Thymus (tissue), 14 donors: ENCODE measurements at places on chromosomes 6 and 20. TPM values are rescaled to one million over a fixed set of nuclear protein-coding genes. Genes with fewer than 3 reads are reported as not detected.

GRCh38 chr6:327538-328116 is 35.3 kb downstream of the DUSP22 start:
- no peak overlapping the region for H3K4me3 ChIP-seq
- no peak for DNase-seq
- H3K27me3 ChIP-seq = no peaks in the 10 kb centered on the region
- H3K36me3 ChIP-seq = no peaks in the 10 kb centered on the region
- H3K27ac ChIP-seq = no peak overlapping the region

DNA sequence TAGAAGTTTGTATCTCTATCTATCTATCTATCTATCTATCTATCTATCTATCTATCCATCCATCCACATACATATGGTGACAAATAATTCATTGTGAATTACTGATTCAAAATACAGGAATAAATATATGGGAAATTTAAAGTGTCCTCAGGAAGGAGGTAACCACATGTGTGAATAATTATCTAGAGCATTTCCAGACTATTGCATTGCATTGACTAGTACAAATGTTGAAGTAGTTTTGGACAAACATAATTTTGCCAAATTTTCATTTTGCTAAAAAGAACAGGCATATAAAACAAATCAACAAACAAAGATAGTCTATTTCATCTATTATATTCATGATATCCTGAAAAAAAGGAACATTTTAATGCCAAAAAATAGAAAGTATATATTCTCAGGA is 192.7 kb downstream of the UTRN start:
- no peaks in the 10 kb centered on the region for H3K4me1 ChIP-seq
- H3K27ac ChIP-seq = no peak overlapping the region
- no peak for DNase-seq
- H3K27me3 ChIP-seq = no peaks in the 10 kb centered on the region
- H3K4me3 ChIP-seq = no peak overlapping the region

GRCh38 chr6:90362318-90362717 is 65.7 kb upstream of the BACH2 start:
- H3K27ac ChIP-seq = no peak overlapping the region
- no peaks in the 10 kb centered on the region for H3K36me3 ChIP-seq
- DNase-seq = no peak
- no peaks in the 10 kb centered on the region for H3K27me3 ChIP-seq
- no peak overlapping the region for H3K4me3 ChIP-seq
- H3K4me1 ChIP-seq = peaks cover 17% of the 10 kb centered on the region

SPATS1 gene
- total RNA-seq = 0.33 TPM

- H3K4me3 ChIP-seq = no peak overlapping the region
- DNase-seq = no peak
- H3K4me1 ChIP-seq = no peaks in the 10 kb centered on the region
- H3K36me3 ChIP-seq = peaks cover 3% of the 10 kb centered on the region
- H3K27me3 ChIP-seq = no peaks in the 10 kb centered on the region
- no peak overlapping the region for H3K27ac ChIP-seq
Observed at GRCh38 chr6:144588697-144589325, 303.7 kb downstream of the UTRN start.

JAG1 gene
- total RNA-seq = 8.1 TPM

DNA sequence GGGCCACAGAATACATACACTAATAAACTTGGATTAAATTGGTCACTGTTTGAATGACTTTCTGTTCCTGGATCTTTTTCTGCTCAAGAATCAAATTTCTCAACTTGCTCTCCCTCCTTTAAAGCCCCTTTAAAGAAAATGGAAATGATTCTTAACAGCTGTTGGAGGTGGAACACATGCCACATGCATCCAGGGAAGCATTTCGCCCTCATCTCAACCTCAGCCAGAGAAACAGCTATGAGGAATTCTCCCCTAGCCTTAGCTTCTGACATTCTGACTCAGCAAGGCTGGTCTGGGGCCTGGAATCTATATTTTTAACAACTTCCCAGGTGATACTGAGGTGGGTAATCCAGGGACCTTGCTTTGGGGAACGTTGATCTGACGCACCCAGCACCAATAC is 263.4 kb upstream of the ECI2 start:
- H3K27me3 ChIP-seq = no peaks in the 10 kb centered on the region
- H3K36me3 ChIP-seq = no peaks in the 10 kb centered on the region
- no peak overlapping the region for H3K27ac ChIP-seq
- no peaks in the 10 kb centered on the region for H3K4me1 ChIP-seq
- DNase-seq = no peak

- no peak overlapping the region for H3K27ac ChIP-seq
- no peaks in the 10 kb centered on the region for H3K27me3 ChIP-seq
- H3K36me3 ChIP-seq = peaks cover 40% of the 10 kb centered on the region
- no peak overlapping the region for H3K4me3 ChIP-seq
- DNase-seq = no peak
- H3K4me1 ChIP-seq = no peaks in the 10 kb centered on the region
Observed at GRCh38 chr6:15453622-15454021, 207.8 kb downstream of the JARID2 start.

SLC29A1 gene
- total RNA-seq = 69.0 TPM

DNA sequence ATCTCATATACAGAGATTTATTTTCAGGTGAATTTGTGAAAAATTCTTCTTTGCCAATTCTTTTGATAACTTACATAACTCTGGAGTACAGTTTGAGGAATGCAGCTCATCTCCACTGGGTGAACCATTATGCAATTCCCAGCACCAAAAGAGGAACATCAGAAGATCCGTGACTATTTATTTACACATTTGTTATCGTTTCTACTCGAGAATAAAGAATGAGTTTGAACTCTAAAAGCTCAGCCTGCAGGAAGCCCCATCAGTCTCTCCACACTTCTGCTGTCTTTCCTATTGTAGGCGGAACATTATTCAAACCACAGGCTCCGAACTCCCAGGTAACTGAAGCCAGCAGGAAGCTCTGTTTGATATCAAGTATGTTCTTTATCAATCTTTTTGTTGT is 95.9 kb upstream of the IFNGR1 start:
- no peaks in the 10 kb centered on the region for H3K27me3 ChIP-seq
- H3K27ac ChIP-seq = no peak overlapping the region
- H3K36me3 ChIP-seq = no peaks in the 10 kb centered on the region
- H3K4me3 ChIP-seq = no peak overlapping the region
- DNase-seq = no peak

- peaks cover 11% of the 10 kb centered on the region for H3K4me1 ChIP-seq
- DNase-seq = no peak
- no peaks in the 10 kb centered on the region for H3K27me3 ChIP-seq
- H3K36me3 ChIP-seq = peaks cover 52% of the 10 kb centered on the region
- no peak overlapping the region for H3K4me3 ChIP-seq
Observed at GRCh38 chr20:62155428-62156253, 12.1 kb downstream of the SS18L1 start.

DNA sequence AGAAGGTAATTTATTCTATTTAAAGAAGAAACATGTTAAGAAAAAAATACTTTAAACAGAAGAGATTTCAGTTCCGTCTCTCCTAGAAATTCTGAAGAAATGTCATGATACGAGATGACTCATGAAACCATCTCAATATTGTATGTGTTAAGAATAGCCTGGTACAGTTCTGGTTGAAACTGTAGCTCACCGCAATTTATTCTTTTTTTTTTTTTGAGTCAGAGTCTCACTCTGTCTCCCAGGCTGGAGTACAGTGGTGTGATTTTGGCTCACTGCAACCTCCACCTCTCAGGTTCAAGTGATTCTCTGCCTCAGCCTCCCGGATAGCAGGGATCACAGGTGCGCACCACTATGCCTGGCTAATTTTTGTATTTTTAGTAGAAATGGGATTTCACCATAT is 103.3 kb downstream of the ARHGAP18 start:
- H3K27ac ChIP-seq = no peak overlapping the region
- H3K4me3 ChIP-seq = no peak overlapping the region
- H3K36me3 ChIP-seq = no peaks in the 10 kb centered on the region
- no peaks in the 10 kb centered on the region for H3K4me1 ChIP-seq

FABP7 gene
- total RNA-seq = 1.9 TPM

SLC32A1 gene
- not detected for total RNA-seq

- H3K27ac ChIP-seq = no peak overlapping the region
- no peak for DNase-seq
- H3K27me3 ChIP-seq = no peaks in the 10 kb centered on the region
- no peaks in the 10 kb centered on the region for H3K36me3 ChIP-seq
- H3K4me1 ChIP-seq = no peaks in the 10 kb centered on the region
Observed at GRCh38 chr6:133358574-133359150, 117.5 kb downstream of the EYA4 start.

SMOC2 gene
- total RNA-seq = 5.4 TPM

DNA sequence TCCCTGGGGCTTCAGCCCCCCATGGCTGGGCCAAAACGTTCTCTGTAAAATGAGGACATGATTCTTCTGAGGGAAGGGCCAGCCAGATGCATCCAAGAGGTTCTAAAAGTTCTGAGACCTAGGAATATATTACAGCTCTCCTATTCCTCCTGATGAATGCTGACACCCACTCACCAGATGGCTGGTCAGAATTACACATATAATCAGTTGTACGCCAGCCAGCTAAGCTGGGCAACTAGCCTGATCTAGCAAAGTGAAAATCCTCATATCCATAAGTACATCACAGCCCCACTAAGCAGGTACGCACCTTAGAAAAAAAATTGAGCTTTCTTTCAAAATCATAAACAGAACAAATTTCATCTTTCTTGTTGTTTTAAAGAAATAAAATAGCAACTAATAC is 34.8 kb downstream of the C6orf118 start:
- no peaks in the 10 kb centered on the region for H3K4me1 ChIP-seq
- no peak for DNase-seq
- H3K4me3 ChIP-seq = no peak overlapping the region
- H3K27me3 ChIP-seq = no peaks in the 10 kb centered on the region
- no peaks in the 10 kb centered on the region for H3K36me3 ChIP-seq

- no peaks in the 10 kb centered on the region for H3K27me3 ChIP-seq
- no peaks in the 10 kb centered on the region for H3K36me3 ChIP-seq
- H3K27ac ChIP-seq = no peak overlapping the region
- H3K4me1 ChIP-seq = no peaks in the 10 kb centered on the region
- no peak overlapping the region for H3K4me3 ChIP-seq
Observed at GRCh38 chr6:16743664-16744210, 17.5 kb downstream of the ATXN1 start.

- no peak overlapping the region for H3K27ac ChIP-seq
- H3K36me3 ChIP-seq = no peaks in the 10 kb centered on the region
- no peak overlapping the region for H3K4me3 ChIP-seq
- no peaks in the 10 kb centered on the region for H3K27me3 ChIP-seq
- DNase-seq = no peak
Observed at GRCh38 chr20:20167698-20168097, 115.4 kb downstream of the CFAP61 start.

CNBD2 gene
- total RNA-seq = 8.3 TPM

TMEM14B gene
- 86.3 TPM for total RNA-seq

DNA sequence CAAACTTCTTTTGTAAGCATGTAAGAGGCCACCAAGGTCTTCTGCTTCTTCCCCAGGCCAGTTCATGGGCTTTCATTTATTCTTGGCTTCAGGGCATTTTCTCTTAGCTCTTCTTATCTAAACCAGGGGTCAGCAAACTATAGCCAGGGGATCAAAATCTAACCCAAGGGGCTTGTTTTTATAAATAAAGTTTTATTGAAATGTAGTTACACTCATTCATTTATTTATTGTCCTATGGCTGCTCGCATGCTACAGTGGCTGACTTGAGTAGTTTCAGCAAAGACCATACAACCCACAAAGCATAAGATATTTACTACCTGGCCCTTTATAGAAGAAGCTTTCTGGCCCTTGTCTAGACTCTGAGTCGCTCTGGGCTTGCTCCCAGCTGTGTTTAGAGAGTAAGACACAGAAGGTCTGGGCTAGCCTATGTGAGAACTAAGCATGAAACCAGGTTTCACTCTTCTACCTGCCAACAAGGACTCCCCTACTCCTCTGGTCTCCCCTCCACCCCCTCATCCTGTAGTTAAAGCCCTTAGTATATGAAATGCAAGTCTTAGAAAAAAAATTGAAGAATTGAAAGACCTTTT is 43.2 kb downstream of the KHDC1L start:
- H3K4me1 ChIP-seq = no peaks in the 10 kb centered on the region
- no peaks in the 10 kb centered on the region for H3K36me3 ChIP-seq
- H3K27ac ChIP-seq = no peak overlapping the region
- H3K4me3 ChIP-seq = no peak overlapping the region

WASF1 gene
- total RNA-seq = 2.1 TPM

DNA sequence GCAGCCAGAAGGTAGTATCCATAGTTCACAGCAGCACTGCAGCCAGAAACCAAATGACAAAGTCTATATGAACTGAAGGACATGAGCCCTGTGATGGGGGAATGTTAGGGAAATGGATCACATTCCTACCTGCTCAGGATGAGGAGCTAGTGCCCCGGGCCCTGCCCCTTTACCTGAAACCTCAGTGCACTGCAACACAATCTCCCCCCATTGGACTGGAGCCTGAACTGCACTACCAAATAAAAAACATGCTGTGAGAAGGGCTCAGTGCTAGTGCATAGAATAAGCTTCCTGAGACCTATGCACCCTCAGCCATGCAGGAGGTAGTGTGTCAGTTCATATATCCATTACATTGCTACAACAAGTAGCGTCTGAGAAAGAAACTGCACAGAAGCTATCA is 477.8 kb downstream of the HACE1 start:
- no peaks in the 10 kb centered on the region for H3K27me3 ChIP-seq
- no peak overlapping the region for H3K27ac ChIP-seq
- no peak overlapping the region for H3K4me3 ChIP-seq
- no peaks in the 10 kb centered on the region for H3K36me3 ChIP-seq
- no peak for DNase-seq

GRCh38 chr20:34977365-34978091 is 21.9 kb downstream of the MYH7B start:
- H3K4me3 ChIP-seq = no peak overlapping the region
- no peaks in the 10 kb centered on the region for H3K36me3 ChIP-seq
- H3K4me1 ChIP-seq = no peaks in the 10 kb centered on the region
- H3K27me3 ChIP-seq = no peaks in the 10 kb centered on the region

GRCh38 chr6:111658462-111659154 is 52.9 kb upstream of the TRAF3IP2 start:
- H3K36me3 ChIP-seq = peaks cover 15% of the 10 kb centered on the region
- DNase-seq = no peak
- no peaks in the 10 kb centered on the region for H3K4me1 ChIP-seq

DNA sequence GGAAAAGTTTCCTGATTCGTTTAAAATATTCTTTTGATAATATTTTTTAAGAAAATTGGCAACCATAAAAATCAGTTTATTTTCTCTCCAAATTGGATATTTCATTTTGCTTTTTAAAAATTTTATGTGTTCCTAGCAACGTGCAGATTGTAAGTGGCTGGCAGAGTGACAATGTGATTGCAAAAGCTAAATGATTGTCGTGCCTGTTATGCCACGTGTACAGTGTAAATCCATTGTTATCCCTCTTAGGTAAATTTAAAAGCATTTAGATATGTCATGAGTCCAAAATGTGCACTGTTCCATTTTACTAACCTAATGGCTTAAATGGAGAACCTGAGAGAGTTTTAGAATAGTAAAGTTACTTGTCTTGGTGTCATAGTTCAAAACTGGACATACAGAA is 94.4 kb upstream of the ADGRF4 start:
- H3K27ac ChIP-seq = no peak overlapping the region
- no peak overlapping the region for H3K4me3 ChIP-seq
- peaks cover 35% of the 10 kb centered on the region for H3K36me3 ChIP-seq
- no peaks in the 10 kb centered on the region for H3K4me1 ChIP-seq

GRCh38 chr6:83917001-83917400 is 57.5 kb downstream of the CYB5R4 start:
- no peaks in the 10 kb centered on the region for H3K36me3 ChIP-seq
- no peaks in the 10 kb centered on the region for H3K27me3 ChIP-seq
